ENCODE measurements at places on chromosomes 6 and 20.

DNA sequence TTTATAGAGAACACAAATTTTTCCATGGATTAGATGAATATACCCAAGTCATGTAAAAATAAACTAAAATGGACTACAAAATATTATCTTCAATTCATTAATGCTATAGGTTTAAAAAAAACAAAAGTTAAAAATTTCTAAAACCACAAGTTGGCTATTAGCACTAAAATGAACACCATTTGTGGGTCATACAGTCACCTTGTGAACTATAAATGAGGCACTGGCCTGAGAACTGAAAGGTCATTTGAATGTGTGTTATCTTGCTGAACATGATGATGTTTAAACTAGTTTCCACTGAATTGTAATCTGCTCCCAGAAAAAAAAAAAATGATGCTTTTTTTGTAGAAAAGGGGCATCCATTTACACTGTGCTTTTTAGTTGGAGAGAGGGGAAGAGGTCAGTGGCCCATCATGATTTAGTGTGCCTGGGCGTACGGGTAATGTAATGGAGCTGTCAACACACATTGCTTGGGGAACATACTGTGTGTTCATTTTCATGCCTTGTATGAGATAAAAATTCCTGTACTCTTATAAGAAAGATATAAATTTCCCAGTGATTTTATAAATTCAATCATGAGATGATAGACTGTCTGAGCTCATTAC, 96.6 kb upstream of the FKBP1C start:
- no peak for DNase-seq

DNA sequence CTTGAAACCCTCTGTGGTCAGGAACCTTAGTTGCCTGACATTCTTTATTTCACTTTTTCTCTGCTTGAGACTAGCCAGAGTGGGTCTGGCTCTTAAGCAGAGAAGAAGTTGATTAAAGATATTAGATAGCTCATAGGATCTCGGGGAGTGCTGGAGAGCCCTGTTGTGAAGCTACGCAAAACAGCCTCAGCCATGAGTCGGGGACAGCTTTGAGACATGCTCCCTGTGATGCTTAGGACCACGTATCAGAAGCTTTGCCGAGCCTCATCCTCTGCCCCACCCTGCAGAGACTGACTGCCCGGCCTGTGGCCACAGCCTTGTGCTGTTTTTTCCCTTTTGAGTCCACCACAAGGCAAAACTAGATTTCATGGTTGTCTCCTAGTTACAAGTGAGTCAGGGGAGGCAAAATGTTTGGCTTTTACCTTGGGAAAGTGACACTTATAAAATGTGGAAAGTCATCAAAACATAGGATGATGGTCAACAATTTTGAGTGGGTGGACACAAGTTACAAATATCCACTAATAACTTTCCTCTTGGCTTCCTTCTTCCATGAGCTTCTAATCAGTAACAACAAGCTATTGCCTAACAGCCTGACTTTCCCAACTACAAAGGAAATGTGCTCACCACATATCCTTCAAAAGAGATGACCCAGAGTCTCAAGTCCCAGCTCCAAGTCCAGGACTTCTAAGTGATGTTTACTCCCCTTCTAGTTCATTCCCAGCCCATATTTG, 108.4 kb downstream of the JAG1 start:
- DNase-seq: no peak

DNA sequence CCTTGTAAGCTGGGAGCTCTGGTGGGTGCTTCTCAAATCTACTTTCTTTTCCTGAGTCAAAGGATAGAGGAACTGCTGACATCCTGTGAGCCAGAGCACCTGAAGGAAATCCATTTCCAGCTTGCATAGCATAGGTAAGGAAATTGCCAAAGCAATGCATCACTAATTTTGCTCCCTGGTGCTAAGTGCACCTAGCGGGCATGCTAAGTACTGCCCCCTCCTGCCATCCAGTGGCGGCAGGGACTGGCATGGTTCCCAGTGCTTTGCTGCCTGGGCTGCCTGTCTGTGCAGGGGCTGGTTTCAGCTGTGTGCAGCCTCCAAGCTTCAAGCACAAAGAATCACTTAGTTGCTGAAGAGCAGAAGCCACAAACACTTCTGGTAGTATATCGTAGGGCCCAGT, 63.9 kb downstream of the FARS2 start:
- DNase-seq: no peak

GRCh38 chr20:50092436-50092835, 20.5 kb downstream of the UBE2V1 start:
- DNase-seq: no peak

DNA sequence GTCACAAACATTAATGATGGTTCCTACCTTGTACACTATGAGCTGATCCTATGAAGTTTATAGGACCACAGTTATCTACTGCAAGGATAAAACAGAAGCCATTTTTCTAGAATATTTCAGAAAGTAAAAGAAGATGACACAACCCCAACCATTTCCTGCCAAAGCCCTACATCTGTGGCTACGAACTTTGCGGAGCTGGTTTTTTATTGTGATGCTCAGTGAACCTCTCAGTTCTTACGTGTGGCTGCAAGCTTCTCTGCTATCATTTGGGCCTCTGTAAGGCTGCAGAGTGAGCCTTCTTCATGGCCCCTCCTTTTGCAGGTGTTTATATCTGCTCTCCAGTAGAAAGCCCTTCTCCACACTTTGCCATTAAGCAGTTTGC, 17.8 kb upstream of the TAGAP start:
- peak; percentile 70 for DNase-seq

DNA sequence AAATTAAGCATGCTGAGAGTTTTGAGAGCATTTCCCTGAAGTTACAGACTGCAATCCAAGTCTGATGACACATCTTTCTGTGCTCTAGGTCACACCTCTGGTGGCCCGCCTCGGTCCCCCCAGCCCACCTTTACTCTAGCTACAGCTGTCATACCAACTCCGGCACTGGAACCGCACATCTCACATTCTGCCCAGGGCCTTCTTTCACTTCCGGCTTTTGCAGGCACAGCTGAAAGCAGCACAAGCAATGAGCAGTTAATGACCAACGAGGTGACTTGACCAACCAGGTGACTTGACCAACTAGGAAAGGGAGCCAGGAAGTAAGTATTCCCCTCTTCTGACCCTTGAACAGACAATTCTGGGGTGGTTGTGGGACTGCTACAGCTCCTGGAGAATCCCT, 88.6 kb upstream of the MOCS1 start:
- DNase-seq: no peak

DNA sequence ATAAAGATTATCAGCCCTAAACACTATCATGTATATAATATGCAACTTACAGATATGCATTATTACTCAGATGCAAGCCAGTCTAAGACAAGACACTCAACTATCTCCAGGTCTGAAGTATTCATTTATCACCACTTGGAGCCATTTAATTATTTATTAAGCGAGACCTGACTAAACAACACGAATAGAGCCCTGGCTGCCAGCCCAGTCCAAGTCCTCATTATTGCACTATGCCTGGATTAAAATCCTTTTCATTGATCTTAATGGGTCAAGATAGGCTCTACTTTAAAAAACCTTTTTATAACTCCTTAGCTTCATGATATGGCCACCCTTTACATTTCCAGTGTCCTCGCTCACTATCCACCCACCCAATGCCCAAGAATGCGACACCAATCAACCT, 183.1 kb upstream of the MARCKS start:
- no peak for DNase-seq

GRCh38 chr20:62624325-62624690, 18.0 kb upstream of the SLCO4A1 start:
- no peak for DNase-seq

GRCh38 chr6:2196079-2196679, 49.2 kb downstream of the GMDS start:
- DNase-seq: no peak

DNA sequence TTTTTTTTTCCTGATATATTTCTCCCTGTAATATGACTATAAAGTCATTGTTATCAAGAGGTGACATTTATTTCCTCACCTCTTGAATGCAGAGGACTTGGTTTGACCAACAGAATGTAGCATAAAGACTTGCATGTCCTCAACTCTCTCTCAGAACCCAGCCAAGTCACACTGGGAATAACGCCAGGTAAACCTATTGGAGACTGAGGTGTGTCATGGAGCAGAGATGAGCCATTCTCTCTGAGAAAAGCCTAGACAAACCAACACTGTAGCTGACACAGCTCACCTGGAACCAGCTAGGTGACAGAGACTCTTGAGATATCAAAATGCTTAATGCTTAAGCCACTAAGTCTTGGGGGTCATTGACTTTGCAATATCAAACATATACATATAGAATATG, 533.6 kb downstream of the HAO1 start:
- DNase-seq: no peak

GRCh38 chr6:144087789-144088426, 7.5 kb downstream of the SF3B5 start:
- DNase-seq: no peak

- DNase-seq: no peak
Measured at GRCh38 chr20:62176866-62177265, 6.0 kb upstream of the MTG2 start.

GRCh38 chr6:87436435-87436834, 28.7 kb downstream of the CFAP206 start:
- DNase-seq: peak; percentile 17

- no peak for DNase-seq
Measured at GRCh38 chr6:125850361-125850760, 59.6 kb downstream of the NCOA7 start.

- DNase-seq: no peak
Measured at GRCh38 chr6:9463311-9463710, 951.6 kb downstream of the TFAP2A start.

GRCh38 chr20:597560-597959, 12.5 kb downstream of the TCF15 start:
- DNase-seq: no peak

GRCh38 chr6:111478749-111479148, 4.3 kb downstream of the REV3L start:
- no peak for DNase-seq

DNA sequence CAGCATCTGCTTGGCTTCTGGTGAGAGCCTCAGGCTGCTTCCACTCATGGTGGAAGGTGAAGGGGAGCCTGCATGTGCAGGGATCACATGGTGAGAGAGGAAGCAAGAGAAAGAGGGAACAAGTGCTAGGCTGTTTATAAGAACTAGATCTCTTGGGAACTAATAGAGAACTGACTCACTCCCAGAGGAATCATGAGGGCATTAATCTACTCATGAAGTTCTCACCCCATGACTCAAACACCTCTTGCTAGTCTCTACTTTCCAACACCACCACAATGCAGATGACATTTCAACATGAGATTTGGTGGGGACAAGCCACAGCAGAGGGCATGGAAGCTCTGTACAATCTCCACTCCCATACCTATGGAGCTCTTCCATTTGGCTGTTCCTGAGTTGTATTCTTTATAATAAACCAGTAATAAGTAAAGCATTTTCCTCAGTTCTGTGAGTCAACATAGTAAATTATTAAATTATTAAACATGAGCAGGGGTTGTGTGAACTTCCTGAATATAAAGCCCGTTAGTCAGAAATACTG, 524.1 kb upstream of the NRSN1 start:
- DNase-seq: no peak

DNA sequence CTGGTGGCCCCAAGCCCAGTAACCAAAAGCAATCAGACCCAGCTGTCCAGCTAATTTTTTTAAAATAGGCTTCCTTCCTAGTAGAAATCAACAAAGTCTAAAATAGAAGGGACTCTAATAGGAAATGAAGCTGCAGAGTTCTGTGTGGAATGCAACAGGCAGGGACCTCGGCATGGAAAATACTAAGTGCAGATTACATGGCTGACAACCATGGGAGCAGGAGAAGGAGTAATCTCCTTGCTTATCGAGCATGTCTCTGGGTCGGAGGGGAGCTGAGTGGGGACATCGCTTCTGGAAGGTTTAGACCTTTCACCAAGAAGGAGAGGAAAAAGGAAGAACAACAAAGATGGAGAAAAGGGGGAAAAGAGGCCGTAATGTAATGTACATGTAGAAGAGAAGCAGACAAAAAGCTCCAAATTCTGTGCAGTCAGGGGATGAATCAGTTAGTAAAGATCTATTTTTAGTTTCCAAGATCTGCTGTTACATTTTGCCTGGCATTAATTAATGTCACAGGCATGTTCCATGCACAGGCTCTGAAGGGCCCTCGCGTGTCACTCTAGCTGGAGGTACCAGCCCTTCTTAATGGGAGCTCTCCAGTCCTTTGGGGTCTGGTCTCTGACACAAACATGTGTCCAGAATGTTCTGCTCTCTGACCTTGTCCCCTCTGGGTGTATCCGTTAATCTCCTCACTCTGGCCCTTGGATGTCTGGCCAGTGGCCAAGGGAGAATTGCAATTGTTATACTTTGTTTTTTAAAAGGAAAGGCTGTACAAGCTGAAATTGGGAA, 16.6 kb upstream of the ZNF831 start:
- no peak for DNase-seq

- peak; percentile 28 for DNase-seq
Measured at GRCh38 chr20:63102721-63103375, 96.1 kb upstream of the BHLHE23 start.

- DNase-seq: no peak
Measured at GRCh38 chr6:119536666-119537065, 187.1 kb upstream of the MAN1A1 start.

DNA sequence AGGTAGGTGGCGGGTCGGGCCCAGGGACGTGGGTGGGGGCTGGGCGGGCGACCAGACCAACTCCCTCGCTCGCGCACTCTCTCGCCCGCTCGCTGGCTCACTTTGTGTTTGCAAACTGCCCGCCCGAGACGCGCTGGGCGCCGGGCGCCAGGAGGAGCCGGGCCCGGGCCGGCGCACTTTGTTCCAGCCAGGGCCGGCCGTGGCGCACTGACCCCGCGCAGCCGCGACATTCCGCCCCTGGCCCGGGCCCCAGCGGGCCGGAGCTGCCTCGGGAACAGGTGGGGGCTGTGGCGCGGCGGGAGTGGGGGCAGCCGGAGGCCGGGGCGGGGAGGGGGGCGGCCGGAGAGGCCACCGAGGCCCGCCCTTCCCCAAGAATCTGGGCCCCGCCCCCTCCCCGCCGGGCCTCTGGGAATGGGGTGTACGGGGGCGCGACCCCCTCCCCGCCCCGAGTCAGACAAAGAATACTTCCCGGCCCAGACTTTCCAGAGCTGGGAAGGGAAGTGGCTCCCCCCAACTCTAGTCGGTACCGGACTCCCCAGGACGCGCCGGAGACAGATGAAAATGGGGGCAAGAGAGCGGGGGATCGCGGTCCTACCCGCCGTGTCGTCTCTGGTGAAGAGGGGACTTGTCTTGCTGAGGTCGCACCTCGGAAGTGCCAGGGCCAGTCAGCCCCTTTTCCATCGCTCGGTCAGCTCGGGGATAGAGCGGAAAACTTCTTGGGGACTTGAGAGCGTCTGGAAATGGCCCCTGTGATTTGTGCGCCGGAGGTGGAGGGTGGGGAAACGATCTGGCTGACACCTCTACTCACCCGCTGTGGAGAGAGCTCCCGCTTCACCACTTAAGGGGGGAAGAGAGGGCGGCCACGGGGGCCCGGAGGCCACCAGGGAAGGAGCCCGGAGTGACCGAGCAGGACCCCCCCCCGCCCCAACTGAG, 951 bp downstream of the FOXP4 start:
- no peak for DNase-seq

GRCh38 chr6:131244942-131245341, 109.7 kb downstream of the AKAP7 start:
- no peak for DNase-seq

DNA sequence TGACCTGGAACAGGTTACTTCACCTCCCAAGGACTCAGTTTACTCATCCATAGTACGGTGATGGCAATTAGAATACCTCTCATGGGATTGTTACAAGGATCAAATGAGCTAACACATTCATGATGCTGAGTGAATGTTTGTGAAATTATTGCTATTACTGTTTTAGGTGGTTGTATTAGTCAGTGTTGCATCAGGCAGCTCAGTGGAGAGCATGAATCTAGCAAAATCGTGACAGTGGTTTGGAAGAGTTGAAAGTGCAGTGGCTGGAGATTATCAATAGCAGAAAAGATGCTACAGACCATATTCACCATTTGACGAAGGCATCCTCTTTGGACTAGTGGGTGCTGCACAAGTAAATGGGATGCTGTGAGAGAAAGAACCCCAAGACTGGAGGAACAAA, 50.4 kb upstream of the CTNNBL1 start:
- DNase-seq: no peak
